GM23248 (cell line): ENCODE measurements at places on chromosomes 16 and 17. TPM values are rescaled to one million over a fixed set of nuclear protein-coding genes. Genes with fewer than 3 reads are reported as not detected.

SLC5A11 gene
- not detected in 2 replicates for polyA plus RNA-seq

HAS3 gene
- polyA plus RNA-seq, result 0.14 TPM in 1 of 2 replicates, not detected in the other

BIRC5 gene
- 42.3 and 44.4 TPM in 2 replicates for polyA plus RNA-seq

CCL17 gene
- polyA plus RNA-seq, result not detected in 2 replicates

PLXDC1 gene
- polyA plus RNA-seq, result 0.24 and 0.71 TPM in 2 replicates

MYL11 gene
- 1.5 and 2.1 TPM in 2 replicates for polyA plus RNA-seq

TRPV2 gene
- 19.5 and 19.6 TPM in 2 replicates for polyA plus RNA-seq

SPATA22 gene
- not detected in 2 replicates for polyA plus RNA-seq

ACBD4 gene
- polyA plus RNA-seq, result 4.3 and 4.6 TPM in 2 replicates

KRTAP9-3 gene
- not detected in 2 replicates for polyA plus RNA-seq

NTHL1 gene
- 20.3 and 21.2 TPM in 2 replicates for polyA plus RNA-seq

TPSAB1 gene
- not detected in 2 replicates for polyA plus RNA-seq

DNA sequence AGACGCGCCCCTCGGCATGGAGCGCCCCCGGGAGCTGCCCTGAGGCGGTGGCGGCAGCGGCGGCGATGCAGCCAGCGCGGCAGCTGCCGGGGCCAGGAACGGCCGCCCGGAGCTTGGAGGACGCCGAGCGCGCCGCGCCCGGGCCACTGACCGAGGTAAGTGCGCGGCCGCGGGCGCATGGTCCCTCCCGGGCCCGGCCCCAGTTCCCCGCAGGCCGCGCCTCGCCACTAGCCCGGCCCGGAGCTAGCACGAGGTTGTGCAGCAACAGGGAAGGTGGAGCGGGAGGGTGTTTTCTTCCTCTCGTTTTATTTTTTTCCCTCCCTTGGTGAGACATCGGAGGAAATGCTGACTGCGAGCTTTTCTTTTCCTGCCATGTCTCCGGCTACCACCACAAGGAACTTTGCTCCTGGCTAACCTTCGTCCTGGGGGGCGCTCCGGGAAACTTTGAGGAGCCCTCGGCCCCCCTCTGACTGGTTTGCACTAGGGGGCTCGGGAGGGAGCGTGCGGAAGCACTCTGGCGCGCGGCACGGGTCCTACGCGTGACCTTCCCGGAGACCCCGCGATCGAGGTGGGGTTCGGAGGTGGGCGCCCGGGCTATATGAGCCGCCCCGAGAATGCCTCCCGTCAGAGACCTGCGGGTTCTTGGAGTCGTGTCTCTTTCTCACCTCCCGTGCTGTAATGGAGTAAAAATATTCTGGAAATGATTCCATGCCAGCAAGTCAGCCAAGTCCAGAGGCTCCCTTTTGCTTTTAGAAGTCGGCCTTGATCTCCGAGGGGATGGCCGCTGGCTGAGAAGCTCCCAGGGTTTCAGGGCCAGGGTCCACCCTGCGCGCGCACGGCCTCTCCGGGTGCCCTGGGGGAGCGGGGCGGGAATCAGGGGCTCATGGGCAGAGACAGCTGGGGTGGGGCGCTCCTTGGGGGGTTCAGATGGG lies 868 bp downstream of the KCNJ12 start:
- DNase-seq, result peak; percentile 73

GRCh38 chr17:74045608-74046280 lies 157.7 kb upstream of the RPL38 start:
- DNase-seq, result no peak

DNA sequence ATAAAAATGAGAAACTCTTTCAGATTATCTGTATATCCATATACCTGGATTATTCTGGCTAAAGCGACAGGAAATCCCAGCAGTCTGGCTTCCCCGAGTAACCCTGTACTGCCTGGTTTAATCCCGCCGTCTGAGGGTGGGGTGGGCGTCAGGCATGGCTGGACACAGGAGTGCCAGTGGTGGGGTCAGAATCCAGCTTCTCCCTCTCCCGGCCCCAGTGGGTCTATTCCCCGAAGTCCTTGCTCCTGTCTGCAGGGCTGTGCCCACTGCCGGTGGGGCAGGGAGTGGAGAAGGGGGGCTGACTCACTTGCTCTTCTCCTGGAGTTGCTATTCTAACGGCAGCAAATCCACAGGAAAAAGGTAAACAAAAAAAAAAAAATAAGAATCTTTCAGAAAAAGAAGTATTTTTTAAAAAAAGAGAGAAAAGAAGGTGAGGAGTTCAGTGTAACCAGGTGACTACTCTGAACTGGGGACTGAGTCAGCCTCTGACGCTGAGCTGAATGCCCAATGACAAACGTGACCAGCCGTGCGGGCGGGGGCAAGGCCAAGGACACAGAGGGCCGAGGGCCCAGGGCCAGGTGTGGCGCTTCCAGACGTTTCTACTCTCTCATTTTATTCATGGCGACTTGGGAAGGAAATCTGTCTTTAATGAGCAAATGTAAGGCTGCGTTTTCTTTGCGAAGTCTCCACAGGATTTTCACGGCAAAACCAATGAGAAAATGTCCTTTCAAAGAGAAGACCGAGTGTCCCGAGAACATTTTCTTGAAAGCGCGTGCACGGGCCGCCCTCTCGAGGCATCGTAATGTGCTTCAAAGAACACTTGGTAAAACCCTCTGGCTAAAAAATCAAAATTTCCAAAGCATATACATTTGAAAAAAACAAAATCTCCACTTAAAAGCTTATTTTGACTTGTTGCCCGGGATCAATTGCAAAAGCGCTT lies 20.2 kb downstream of the FOXF1 start:
- no peak for DNase-seq

GRCh38 chr16:67685388-67686112 lies 18.9 kb downstream of the C16orf86 start:
- no peak for DNase-seq

DNA sequence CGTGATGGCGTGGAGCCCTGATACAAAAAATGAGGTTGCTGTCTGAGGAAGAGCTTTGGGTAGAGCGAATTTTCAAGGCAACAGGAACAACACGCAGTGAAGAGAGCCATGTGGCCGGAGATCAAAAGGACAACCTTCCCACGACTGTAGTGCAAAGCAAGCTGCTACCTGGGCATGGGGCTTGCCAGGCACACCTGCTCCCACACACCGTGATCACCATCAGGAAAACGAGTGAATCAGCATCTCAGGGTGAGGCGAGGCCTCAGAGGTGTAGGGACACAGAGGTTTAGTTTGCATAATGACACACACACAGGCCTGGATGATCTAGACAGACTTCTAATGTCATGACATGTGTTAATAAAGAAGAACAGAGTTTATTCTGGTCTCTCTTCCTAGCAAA lies 65.7 kb downstream of the PARN start:
- no peak for DNase-seq

DNA sequence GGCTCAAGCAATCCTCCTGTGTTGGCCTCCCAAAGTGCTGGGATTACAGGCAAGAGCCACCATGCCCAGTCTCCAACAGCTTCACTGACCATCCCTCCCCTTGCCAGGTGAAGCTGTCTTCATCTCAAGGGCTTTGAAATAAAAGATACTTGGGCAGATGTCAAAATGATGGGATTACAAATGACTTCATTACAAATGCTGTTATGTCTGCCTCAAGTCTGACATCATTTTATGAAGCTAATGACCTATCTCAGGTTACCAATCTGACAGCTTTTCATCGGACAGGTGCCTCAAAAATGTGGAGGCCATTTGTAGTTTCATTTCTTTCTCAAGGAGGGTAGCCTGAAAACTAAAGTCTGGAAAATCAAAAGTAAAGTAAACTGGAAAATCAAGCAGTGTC lies 323.7 kb upstream of the TBX2 start:
- no peak for DNase-seq

- DNase-seq, result no peak
Observed at GRCh38 chr17:82101767-82102679, 4.0 kb upstream of the FASN start.

DNA sequence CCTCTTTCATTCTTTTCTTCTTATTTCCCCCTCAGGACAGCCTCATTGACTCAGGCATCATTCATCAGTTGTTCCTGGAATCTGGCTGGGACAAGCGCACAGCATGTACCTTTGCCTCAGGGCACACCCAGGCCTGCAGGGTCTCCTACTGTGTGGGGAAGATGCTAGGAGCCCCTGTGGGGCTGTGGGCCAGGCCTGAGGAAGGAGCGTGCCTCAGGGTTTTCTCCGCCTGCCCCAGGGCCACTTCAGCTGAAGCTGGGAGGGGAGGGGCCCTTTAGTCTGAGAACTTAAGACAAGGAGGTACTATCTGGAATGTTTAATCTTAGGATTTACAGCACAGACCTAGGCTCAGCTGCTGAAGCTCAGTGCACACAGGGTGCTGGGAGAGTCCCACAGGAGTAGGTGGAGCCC lies 7.9 kb downstream of the ELMO3 start:
- no peak for DNase-seq

DNA sequence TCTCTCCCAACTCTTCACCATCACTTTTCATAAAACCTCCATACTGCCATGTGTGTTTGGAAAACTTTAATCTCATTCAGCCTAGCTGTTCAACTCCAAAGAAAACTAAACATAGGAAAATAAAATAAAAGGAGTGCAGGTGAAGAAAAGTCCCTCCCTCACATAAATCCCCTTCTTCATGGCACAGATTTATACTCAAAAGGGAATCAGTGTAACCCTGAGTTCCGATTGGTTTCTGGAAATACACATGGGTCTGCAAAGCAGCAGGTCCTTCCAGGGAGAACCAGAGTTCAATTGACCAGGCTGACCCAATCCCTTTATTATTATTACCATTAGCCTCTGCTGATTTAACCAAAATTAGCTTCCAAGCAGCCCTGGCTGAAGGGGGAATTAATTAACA lies 8.9 kb upstream of the HOXB2 start:
- DNase-seq, result no peak

- DNase-seq, result peak; percentile 60
Observed at GRCh38 chr16:30567991-30568638, 3.4 kb downstream of the ZNF688 start.

- peak; percentile 67 for DNase-seq
Observed at GRCh38 chr16:53502331-53503269, at the start of gene AKTIP. Gene AKTIP, minus strand, starts transcription at chr16:53503209. Its CDS starts 2,950 bp downstream, at chr16:53500259.

GRCh38 chr16:89564476-89565255 lies 4.2 kb downstream of the RPL13 start:
- peak; percentile 29 for DNase-seq

DNA sequence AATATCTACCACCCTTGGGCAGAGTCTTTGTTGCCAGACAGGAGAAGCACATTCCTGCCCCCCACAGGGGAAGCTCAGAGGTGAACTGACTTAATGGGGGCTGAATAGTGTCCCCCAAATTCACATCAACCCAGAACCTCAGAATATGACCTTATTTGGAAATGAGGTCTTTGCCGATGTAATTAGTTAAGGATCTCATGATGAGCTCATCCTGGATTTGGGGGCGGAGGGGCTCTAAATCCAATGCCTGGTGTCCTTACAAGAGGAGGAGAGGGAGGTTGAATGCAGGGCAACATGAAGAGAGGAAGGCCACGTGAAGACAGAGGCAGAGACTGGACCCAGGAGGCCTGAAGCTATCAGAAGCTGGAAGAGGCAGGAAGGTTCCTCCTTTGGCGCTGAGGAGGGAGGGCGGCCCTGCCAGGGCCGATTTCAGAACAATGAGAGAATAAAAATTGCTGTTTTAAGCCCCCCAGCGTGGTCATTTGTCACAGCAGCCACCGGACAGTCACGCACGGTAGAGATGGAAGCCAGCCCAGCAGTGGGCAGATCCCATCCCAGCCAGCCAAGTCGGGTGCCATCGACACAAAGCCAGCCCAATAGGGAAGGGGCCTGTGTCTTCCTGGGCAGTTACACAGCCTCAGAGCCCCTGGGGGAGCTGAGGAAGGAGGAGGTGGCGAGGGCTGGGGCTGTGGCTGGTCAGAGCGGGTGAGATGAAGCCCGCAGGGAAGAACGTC lies 21.3 kb downstream of the C16orf74 start:
- no peak for DNase-seq

DNA sequence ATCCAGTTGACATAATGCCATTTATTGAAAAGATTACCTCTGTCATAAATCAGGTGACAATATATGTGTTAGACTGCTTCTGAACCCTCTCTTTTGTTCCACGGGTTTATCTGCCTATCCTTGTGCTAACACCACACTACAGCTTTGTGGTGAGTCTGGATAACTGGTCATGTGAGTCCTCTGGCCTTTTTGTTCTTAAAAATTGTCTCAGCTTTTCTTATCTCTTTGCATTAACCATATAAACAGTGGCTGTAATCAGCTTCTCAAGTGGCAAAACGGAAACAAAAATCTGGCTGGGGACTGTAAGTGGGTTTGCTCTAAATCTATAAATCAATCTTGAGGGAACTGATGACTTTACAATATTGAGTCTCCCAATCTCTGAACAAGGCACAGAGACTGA lies 44.6 kb downstream of the STX8 start:
- no peak for DNase-seq

DNA sequence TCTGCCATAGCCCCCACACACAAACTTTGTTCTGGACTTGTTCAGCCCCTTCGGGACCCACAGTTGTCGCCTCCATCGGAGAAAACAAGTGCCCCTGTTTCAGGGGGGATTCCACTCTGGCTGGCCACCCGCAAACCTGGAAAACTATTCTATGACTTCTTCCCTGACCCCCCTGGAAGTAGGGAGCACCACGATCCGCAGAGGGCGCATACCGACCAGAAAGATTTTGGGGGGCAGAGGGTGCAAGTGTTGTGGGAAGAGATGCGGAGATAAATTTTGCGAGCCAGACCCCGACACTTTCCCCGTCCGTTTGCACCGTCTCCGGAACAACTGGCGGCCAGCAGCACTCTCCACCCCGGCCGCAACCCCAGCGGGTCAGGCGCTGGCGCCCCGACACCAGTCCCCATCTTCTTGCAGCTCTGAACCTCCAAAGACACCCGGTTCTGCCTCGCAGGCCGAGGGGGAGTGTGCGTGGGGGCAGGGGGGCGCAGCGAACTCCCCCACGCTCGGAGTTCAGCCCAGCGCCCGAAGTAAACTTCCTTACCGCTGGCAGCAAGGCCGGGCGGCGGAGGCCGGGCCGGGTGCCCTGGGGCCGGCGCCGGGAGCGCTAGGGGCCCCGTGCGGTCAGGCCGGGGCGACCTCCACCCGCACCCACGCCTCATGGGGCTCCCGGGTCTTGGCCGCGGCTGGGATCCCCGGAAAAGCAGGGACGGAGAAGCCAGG lies 744 bp downstream of the SALL1 start:
- DNase-seq, result peak; percentile 61

DNA sequence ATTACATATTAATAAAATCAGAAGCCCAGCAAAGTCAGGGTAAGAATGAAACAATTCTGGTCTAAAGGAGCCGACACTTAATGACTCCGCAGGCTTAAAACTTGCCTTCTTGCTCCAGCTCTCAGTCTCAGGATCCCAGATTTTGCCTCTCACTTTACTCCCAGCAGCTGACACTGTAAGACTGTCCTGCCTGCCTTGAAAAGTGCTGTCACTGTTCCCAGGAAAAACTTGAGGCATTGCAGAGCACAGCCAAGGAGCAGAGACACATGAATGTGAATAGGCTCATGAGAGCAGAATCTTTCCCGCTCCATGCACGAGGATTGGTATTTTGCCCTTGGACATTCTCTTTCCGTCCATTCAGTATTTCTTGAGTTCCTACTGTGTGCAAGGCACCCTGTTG lies 457.6 kb upstream of the ZFHX3 start:
- DNase-seq, result no peak

GRCh38 chr16:714558-715476 lies at the start of gene METRN:
Gene METRN, plus strand, starts transcription at chr16:715118. Its CDS starts 172 bp downstream, at chr16:715290.
- peak; percentile 97 for DNase-seq

- DNase-seq, result no peak
Observed at GRCh38 chr16:88910284-88911135, 44.0 kb upstream of the PABPN1L start.

- DNase-seq, result peak; percentile 69
Observed at GRCh38 chr16:969508-970385, 1.0 kb downstream of the LMF1 start.

GRCh38 chr17:58331815-58332777 lies 3.5 kb upstream of the TSPOAP1 start:
- DNase-seq, result no peak

GRCh38 chr16:19162085-19162484 lies 6.0 kb upstream of the SYT17 start:
- peak; percentile 13 for DNase-seq

- no peak for DNase-seq
Observed at GRCh38 chr16:11624205-11624604, 37.5 kb upstream of the LITAF start.
